ENCODE measurements at places on chromosomes 6 and 20.
A peak's percentile ranks its signal among the peaks of the same experiment; 100 is the strongest.

DNA sequence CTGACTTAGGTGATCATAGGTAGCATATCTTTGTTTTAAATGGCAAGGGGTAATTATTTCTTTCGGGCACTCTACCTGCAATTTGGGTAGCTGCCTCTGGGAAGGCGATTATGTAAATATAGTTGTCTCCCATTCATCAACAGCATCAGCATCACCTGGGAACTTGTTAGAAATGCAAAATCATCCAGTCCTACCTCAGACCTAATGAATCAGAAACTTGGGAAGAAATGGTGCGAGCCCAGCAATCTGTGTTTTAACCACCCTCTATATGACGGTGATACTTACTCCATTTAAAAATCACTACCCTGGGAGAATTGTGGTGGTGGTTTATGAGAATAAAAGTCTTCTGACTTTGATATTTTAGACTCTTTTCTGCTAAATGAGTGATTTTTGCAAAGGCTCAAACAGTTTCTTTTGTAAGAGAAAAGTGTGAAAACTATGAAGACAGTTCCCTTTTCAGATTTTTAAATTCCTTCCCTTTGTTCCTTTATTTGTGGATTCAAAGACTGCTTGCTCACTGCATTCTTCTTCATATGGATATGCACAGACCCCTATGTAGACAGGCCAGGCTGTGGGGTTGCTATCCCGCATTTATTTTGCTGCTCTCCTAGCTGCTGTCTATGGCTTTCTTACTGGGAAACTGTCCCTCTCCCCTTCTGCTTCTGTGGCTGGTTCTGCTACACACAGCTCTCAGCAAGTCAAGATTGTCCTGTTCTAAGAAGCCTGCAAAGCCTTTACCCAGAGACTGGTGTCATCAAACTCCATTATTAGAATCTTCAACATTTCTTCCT lies 365.3 kb downstream of the RNF144B start:
- DNase-seq: no peak

DNA sequence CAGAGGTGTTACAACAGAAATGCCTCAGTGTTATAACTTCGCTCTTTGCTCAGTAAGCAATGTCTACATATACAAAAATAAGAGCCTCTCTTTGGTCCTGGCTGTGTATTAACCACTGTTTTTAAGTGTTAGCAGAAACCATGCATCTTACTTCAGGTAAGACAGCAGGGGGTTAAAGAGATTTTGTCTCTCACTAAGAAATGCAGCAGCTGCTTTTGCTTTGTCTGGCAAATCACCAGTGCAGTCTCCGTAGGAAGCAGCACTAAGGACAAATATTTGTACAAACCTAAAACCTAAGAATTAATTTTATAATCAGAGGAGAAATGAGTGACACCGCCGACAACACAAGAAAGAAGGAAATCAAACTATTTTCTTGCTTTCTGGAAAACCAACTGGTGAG lies 758 bp downstream of the SMIM28 start:
- DNase-seq: no peak

DNA sequence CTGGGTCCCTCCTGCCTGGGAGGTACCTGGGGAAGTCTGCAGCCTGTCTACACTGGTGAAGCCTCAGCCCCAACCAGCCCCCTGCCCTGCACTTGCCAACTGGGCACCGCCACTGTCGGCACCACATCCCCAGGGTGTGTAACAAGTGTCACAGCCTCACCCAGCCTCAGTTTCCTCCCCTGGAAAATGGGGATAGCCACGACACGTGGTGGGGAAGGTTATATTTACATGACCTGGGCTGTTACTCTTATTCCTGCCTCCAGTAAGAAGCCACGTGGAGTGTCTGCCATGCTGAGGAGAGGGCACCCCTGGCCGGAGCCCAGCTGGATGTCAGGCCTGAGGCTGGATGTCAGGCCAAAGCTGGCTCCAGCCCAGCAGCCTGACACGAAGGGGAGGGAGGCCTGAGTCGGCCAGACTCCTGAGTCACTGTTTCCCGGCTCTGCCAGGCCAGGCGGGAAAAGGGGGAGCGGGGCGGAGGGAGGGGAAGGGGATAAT lies 44.9 kb downstream of the SNAI1 start:
- DNase-seq: peak; percentile 44

DNA sequence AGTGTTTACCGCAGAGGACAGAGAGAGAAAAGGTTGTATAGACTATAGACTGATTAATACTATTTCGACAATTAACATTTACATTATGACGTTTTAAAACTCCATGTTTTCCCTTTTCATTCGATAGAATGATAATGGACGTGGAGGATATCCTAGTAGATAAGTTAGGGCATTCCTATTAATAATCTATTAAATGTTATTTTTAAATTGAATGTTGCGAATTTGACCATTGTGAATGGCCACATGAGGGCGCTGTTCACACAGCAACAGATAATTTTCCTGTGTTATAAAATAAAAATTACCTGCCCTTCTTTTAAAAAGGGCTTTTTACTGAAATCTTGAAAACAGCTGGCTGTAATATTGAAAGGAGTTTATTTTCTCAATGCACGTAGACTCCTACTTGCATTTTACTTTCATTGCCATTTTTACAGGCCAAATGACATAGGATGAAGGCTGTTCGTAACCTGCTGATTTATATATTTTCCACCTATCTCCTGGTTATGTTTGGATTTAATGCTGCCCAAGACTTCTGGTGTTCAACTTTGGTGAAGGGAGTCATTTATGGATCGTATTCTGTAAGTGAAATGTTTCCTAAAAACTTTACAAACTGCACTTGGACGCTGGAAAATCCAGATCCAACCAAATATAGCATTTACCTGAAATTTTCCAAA lies 3.3 kb downstream of the ADGRB3 start:
- peak; percentile 58 for DNase-seq

DNA sequence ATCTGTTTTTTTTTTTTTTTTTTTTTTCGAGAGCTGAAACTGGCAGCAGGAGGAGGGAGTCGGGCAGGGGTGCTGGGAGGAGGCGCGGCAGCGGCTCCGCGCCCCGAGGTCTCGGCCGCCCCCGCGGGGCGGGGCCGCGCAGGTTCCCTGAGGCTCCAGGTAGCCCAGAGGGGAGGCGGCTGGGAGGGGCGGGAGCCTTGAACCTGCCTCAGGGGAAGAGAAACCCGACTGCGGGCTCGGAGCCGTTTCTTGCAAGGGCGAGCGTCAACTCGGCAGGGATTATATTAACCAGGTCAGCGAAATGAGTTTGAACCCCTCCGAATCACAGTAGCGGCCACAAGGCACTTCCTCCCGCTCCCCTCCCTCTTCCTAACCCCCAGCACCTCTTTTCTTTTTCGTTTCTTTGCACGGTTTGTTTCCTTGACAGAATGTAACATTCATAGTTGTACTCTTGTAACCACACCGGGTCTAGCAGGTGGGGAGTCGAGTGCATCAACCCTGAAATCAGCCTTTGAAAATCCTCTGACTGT lies 2.0 kb downstream of the MYB start:
- no peak for DNase-seq

DNA sequence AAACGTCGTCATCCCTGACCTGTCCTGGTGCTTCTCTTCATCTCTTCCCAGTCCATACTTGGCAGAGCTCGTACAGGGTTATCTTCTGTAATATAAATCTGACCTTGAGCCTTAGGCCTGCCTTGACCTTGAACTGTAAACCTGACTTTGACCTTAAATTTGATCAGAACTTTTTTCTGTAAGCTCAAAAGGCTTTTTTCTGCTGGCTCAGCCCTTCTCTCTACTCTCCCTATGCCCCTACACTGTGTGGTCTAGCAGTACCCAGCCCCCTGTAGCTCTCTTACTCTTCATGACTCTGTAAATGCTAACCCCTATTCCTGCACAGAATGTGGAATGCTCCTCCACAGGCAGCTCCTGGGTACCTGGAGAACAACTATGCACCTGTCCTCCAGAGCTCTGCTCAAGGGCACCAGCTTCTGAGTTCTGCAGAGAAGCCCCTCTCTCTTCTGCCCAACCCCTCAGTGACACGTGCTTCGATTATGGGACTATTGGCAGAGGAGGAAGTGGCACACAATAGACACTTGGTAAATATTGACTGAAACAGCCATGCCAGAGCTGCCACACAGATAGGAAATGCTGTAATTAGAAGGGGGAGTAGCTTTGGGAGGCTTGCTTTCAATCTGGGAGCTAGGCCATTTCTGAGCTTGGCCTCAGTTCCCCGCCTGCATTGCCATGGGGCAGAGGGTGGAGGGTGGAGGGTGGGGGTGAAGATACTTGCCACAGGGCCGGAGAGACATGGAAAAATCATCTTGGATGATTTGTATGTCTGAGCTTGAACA lies 15.4 kb downstream of the SNPH start:
- no peak for DNase-seq

DNA sequence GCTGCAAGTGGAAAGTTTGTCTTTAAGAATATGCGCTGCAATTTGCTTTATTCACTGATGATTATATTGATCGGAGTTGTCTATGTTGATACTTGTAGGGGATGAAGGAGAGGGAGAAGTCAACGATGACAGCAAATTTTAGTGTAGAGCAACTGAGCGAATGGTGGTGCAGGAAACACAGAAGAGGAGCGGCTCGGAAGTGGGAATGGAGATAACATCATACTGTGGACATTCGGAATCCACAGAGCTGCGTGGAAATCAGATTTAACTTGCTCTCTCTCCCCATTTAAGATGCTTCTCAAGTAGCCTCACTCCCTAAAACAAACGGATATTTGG lies 722 bp upstream of the TMEM14B start:
- DNase-seq: no peak

GRCh38 chr6:109252261-109253041 lies 129.8 kb downstream of the CD164 start:
- DNase-seq: no peak

GRCh38 chr6:69789578-69789977 lies 7.2 kb downstream of the LMBRD1 start:
- DNase-seq: no peak

DNA sequence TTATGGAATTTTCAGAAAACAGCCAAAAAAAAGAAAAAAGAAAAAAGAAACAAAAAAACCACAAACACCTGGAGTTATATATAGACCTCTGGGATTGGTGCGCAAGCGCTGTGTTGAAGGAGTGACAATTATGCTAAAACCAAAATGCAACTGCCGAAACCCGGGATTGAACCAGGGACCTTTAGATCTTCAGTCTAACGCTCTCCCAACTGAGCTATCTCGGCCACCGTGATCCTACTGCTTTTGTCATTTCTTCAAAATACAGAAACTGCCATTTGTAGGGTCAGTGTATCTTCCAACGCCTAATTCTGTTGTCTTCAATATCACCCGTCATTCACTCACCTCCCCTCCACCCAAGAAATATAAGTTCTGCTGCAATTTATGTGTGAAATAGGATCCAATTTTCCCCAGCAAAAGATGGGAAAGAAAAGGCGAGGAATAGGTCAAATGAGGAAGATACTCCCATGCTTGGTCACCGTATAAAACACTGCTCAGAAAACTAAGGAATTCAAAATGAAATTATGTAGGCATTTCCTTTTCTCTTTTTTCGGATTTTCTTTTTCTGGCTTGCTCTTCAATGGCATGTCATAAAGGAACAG lies 116.0 kb downstream of the TRIM27 start:
- DNase-seq: no peak

DNA sequence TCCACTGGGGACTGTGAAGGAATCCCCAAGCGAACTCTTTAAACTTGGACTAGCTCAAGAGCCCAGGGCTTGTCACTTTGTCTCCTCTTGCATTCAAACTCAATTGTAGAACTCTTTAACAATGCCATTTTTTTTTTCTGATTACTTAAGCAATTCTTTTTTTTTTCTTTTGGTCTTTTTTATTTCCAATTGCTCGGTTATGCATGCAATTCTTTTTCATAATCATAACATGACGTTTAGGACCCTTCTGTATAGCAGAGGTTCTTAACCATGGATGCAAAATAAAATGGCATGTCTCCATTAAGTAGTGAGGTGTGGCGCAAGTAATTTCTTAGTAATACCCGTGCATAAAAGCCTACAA lies 466 bp upstream of the BFSP1 start:
- DNase-seq: no peak

DNA sequence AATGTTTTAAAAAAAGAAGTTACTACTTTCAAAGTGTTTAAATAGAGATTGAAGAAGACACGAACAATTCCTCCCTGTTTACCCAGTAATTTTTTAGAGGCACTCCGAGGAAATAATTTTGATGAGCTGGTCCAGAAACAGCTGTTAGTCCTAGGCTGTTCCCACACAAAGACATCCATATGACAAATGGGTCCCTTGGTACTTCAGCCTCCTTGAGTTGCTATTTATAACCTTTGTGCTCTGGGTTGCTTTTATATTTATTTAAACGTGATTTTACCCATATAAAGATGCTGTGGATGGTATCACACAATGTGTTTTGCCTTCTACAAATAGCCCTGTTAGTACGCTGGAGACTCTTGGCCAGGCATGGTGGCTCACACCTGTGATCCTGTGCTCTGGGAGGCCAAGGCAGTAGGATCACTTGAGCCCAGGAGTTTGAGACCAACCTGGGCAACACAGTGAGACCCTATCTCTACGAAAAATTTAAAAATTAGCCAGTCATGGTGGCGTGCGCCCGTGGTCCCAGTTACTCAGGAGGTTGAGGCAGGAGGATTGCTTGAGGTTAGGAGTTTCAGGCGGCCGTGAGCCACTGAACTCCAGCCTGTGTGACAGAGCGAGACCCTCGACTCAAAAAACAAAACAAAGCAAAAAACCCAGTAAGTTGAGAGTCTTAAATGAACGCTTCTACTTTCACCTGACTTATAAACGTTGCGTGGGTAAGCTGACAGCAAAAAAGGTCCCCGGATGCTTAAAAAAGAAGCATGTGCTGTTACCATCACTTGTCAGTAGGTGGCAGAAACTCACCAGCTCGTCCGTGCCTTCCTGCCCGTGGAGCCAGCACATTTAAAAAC lies 56.9 kb upstream of the ARMH2 start:
- DNase-seq: peak; percentile 75

DNA sequence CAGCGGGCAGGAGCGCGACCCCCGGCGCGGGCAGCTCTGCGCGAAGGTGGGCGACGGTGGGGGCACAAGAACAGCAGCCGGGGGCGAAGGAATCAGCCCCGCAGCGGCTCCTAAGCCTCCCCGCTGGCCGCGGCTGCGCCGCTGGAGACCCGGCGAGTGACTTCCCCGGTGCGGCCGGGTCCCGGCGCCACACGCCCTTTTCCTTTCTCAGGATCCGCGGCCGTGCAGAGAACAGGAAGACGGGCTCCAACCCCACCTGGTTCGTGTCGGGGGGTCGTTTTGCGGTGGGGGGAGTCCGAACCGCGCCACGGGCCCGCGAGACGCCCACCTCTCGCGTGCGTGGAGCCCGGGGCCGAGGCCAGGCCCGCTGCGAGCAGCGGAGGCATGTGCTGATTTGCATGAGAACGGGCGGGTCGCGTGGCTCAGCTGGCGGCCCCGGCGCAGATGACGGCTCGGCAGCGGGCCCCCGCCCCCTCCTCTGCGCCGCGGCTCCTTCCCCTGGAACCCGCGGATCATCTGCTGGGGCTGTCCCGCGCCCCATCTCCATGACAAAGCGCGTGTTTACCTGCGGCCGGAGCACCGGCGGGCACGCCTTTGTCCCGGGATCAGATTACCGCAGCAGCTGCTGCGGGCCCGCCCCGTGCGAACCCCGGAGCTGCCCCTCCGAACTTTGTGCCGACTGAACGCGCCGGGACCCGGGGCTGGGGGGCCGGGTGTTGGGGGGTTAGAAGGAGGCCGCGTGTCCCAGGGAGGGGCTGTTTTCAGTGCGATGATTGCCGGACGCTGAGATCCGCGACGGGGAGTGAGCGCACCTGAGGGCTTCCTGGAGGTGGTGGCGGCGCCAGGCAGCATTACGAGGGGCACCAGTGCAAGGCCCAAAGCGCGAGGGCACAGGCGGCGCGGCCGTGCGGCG lies 4.9 kb upstream of the DLL1 start:
- DNase-seq: no peak

Measured in hippocampal formation (tissue), 2 donors.